ENCODE measurements at places on chromosomes 2 and 18.

DNA sequence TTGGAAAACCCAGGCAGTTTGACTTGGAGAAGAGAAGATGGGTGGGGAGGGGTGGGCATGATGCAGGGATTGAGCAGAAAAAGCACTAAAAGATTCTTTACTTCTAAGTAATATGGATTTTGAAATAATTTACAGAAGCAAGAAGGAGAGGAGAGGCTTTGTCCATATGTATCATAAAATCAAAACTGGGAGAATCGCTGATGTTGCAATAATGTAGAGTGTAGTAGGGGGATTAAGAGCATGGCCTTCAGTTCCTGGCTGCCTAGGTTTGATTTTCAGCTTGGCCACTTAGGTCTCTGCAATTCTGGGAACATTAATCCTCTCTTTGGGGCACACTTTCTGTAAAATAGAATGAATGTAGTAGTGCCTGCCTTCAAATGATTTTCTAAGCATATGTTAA, 1760.4 kb upstream of the CELF4 start:
- DNase-seq, result no peak

DNA sequence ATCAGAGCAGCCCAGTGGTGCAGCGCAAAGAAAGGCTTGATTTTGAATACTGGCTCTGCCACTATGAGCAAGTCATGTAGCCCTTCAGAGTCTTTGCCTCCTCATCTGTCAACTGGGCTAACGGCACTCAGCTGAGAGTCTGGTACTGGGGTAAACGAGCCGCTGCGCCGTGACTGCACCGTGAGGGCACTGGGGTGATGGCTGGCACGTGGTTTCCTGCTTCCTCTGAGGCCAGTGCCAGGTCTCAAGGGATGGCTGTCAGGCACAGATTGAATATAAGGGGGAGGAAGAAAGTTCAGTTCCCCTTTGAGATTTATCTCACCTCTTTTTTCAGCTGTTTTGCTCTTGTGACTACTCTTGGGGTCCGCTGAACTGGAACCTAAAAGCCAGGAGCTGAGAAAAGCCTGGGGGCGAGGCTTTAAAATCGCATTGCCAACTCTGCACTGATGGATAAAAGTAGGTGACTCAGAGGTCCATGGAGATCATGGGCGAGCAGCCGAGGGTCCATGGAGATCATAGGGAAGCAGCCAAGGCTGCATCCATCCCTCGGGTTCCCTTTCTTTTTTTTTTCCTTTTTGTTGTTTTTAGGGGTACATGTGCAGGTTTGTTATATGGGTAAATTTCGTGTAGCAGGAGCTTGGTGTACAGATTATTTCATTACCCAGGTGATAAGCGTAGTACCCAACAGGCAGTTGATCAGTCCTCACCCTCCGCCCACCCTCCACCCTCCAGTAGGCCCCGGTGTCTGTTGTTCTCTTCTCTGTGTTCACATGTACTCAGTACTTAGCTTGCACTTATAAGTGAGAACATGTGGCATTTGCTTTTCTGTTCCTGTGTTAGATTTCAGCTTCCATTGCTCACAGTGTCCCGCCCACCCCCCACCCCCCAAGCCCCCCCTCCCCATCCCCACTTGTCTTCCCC, 114.3 kb downstream of the SPP2 start:
- DNase-seq, result no peak

GRCh38 chr18:11901826-11902438, 6.2 kb downstream of the MPPE1 start:
- no peak for DNase-seq

- no peak for DNase-seq
Measured at GRCh38 chr18:49031511-49032188, 80.9 kb upstream of the SMAD7 start.

- DNase-seq, result no peak
Measured at GRCh38 chr18:45670281-45670962, 53.6 kb upstream of the SLC14A1 start.

GRCh38 chr2:19408592-19408991, 50.2 kb upstream of the OSR1 start:
- no peak for DNase-seq

- no peak for DNase-seq
Measured at GRCh38 chr2:98647636-98648035, 39.2 kb downstream of the UNC50 start.

- DNase-seq, result no peak
Measured at GRCh38 chr2:163604941-163605555, 130.8 kb downstream of the FIGN start.

GRCh38 chr2:231680285-231680991, 27.9 kb upstream of the PTMA start:
- no peak for DNase-seq

DNA sequence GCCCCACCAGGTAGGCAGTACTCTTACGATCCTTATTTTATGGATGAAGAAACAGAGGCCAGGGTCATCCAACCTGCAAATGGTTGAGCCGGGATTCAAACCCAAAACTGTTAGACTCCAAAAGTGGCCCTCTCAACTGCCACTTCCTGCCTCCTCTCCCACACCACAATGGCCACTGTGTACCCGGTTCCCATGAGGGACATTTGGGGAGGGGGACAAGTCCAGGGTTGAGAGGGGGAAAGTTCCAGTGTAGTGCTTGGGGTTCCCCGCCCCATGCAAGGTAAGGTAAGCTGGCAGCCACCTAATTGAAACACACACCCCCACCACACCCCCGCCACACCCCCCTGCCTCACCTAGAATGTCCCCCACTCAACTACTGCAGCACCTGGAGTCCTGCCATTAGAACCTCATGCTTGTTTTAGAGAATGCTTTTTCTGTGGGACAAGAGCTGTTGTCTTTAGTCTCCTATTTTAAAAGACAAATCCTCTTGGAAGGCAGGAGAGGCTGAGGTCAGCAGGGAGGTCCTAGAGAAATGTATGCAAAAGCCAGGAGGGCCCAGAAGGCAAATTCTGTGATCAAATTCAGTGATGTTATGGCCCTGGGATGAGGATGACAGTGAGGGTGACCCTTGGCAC, 145.2 kb downstream of the ZFP36L2 start:
- no peak for DNase-seq

GRCh38 chr2:25229279-25230197, 61.2 kb upstream of the POMC start:
- DNase-seq, result no peak

DNA sequence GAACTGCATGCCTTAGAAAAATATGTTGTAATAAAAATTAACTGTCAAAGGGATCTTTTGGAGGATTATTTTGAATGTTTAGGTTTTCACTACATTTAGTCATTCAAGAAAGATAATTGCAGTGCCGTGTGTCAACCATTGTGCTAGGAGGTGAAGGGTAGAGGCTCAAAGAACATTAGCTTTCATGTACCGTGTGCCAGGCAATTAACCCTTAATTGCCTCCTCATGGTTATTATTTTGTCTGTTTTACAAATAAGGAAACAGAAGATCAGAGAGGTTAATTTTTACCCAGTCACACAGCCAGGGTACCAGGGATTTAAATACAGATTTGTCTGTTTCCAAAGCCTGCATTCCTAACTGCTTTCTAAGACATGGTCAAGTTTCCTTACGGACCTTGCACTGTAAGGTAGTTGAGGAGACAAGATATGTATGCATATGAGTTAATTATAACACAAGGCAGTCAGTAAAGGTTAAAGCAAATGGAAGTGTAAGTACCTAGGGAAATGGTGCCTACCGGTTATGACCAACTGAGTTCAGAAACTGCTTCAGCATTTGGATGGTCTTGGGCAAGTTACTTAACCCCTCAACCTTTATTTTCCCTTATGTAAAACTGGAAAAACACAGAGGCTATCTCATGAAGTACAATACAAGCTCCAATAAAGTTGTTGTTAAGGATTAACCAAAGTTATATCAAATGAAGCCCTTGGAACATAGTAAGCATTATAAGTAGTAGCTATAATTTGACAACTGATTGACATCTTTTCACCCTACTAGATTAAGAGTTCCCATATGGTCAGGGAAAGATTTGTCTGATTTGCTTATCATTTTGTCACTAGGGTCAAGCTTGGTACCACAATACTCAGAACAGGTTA, 434.9 kb downstream of the MBD2 start:
- DNase-seq, result no peak

GRCh38 chr2:54481686-54482085, 25.6 kb downstream of the SPTBN1 start:
- DNase-seq, result no peak

DNA sequence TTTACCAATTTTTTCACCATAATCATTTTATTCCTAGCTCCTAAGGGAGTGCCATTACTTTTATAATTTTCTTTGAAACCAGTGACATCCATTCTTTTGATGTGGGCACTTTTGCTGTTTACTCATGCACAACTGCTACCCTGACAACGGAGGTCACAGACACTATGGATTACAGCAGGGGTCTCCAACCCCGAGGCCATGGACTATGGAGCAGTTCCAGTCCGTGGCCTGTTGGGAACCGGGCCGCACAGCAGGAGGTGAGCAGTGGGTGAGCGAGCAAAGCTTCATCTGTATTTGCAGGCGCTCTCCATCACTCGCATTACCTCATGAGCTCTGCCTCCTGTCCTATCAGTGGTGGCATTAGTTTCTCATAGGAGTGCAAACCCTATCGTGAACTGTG, 34.6 kb downstream of the PRPF40A start:
- DNase-seq, result no peak

DNA sequence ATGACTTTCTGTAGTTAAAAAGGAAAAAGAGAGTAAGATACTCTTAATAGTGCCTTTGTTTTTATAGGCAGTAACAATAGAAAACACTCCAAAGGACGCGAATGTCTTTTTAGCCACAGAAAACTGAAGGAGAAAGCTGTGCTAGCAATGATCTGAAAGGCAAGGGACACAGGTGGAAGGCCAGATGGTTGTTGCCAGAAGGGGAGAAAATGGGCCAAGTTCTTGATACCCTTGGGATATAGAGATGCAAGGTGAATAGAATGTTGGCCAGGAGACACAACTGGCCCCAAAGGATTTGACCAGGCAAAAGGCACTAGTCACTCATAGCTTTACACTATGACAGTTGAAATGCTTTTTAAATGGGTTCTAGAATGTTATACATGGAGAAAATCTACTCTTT, 180.0 kb downstream of the NRXN1 start:
- DNase-seq, result no peak

GRCh38 chr18:36593001-36593400, 235.8 kb downstream of the TPGS2 start:
- DNase-seq, result no peak

DNA sequence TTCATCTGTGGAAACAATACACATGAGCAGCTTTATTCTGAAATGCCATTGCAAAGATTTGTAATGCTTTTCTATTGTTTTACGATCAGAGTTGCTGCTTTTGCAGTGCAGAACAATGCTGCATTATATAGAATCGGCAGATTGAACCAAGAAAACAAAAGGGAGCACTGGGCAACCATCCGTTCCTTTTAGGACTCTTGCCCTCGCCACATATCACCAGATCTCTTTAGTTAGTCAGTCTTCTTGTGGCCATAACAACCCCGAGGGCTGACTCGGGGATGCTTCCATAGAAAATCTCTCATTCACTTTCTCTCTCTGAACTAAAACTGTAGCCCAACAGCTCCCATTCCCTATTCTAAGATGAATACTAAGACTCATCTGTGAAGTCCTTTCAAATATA, 340.4 kb downstream of the NRXN1 start:
- no peak for DNase-seq

Data from cortex of kidney (tissue), 1 donor.